ENCODE measurements at places on chromosomes 13 and 19. TPM values are rescaled to one million over a fixed set of nuclear protein-coding genes. Genes with fewer than 3 reads are reported as not detected.

The SIGLEC5 gene
- 0.27 TPM for total RNA-seq

DNA sequence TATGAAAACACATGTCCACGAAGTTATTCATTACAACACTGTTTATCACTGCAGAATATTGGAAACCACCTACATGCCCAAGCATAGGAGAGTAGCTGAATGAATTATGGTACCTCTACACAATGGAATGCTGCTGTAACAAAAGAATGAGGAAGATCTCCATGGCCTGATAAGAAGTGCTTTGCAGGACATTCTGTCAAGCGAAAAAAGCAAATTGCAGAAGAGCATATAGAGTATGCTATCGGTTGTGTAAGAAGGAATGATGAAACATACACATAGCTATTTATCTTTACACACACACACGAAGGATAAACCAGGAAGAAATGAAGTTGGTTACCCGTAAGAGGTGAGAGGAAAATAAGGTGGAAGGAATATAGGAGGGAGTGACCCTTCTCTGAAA is 37.5 kb upstream of the CEACAM20 start:
- no peaks in the 10 kb centered on the region for H3K36me3 ChIP-seq
- H3K27ac ChIP-seq = no peak overlapping the region
- no peaks in the 10 kb centered on the region for H3K4me1 ChIP-seq
- H3K4me3 ChIP-seq = no peak overlapping the region
- H3K27me3 ChIP-seq = no peaks in the 10 kb centered on the region

The ZNF667 gene
- total RNA-seq = 10.4 TPM

The FAM216B gene
- total RNA-seq = not detected

DNA sequence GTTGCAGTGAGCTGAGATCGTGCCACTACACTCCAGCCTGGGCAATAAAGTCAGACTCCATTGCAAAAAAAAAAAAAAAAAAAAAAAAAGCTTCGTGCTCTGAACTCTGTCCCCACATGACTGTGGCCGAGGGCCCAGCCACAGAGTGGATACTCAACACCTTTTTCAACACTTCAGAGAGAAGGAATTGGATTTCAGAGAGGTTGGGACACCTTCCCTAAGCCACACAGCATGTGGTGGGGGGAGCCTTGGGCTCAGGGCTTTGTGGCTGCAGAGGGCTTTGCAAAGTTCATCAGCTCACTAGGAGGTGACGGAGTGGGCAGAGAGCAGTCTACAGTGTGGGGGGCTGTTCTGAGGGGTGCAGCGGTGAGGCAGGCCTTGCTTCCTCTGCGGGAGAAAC is 9.5 kb downstream of the LSM7 start:
- DNase-seq = no peak
- H3K27me3 ChIP-seq = no peaks in the 10 kb centered on the region
- H3K4me3 ChIP-seq = no peak overlapping the region
- no peaks in the 10 kb centered on the region for H3K4me1 ChIP-seq
- no peak overlapping the region for H3K27ac ChIP-seq
- peaks cover 8% of the 10 kb centered on the region for H3K36me3 ChIP-seq

- H3K36me3 ChIP-seq = no peaks in the 10 kb centered on the region
- H3K27ac ChIP-seq = no peak overlapping the region
- H3K27me3 ChIP-seq = no peaks in the 10 kb centered on the region
- DNase-seq = no peak
- H3K4me3 ChIP-seq = no peak overlapping the region
- H3K4me1 ChIP-seq = no peaks in the 10 kb centered on the region
These were observed 497.1 kb downstream of the DCT start for GRCh38 chr13:93982179-93982918.

DNA sequence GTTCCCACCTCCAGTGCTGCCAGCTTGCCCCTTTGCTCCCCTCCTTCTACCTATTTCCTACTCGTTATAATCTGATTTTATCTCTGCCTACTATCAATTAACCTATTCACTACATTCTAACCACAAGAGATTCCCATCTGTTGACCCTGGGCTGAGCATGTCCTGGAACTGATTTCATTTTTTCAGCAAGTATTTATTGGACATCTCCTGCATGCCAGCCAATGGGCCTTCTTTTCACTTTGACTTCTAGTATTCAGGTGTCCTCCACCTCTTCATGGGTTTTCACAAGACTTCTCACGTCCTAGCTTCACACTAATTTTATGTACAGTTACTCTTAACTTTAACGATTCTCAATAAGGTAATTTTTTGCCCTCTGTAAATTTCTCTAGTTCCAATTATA is 282.7 kb upstream of the KLHL1 start:
- no peak overlapping the region for H3K27ac ChIP-seq
- H3K4me3 ChIP-seq = no peak overlapping the region
- H3K4me1 ChIP-seq = no peaks in the 10 kb centered on the region
- no peaks in the 10 kb centered on the region for H3K27me3 ChIP-seq
- no peak for DNase-seq
- H3K36me3 ChIP-seq = no peaks in the 10 kb centered on the region
